NCI-H2029 (cell line): ENCODE measurements at places on chromosomes 3 and 15.

DNA sequence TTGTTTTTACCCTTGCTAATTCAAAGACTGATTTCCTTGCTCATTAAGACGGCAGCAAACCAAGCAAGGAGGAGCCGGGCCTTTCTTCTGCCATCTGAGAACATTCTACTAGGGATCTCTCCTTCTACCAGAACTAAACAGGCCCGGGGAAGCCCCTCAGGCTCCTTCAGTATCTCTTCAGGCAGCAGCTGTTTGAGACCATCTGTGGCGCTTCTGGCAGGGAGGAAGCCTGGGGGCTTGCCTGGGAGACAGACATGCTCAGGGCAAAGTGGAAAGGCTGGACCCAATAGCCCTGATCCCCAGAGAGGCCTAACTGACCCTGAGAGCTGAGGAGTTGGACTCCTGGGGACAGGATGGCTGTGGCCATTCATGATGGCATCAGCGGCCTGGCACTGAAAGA is 67.9 kb downstream of the FEM1B start:
- DNase-seq, result no peak

DNA sequence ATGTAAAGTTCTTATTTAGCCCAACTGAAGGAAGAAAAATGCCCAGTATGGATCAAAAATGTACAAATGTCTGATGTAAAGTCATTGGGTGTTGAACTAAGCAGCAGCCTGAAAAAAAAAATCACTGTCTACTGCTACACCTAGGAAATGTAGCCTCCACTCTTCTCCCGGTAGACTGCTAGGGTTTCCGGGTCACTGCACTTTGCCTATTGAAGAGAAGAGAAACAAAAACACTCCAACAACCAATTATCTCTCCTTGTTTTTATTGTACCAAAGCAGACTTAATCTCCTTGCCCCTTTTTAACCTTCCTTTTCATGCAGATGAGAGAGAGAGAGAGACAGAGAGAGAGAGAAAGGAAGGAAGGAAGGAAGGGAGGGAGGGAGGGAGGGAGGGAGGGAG is 140.2 kb upstream of the SETMAR start:
- DNase-seq, result no peak

DNA sequence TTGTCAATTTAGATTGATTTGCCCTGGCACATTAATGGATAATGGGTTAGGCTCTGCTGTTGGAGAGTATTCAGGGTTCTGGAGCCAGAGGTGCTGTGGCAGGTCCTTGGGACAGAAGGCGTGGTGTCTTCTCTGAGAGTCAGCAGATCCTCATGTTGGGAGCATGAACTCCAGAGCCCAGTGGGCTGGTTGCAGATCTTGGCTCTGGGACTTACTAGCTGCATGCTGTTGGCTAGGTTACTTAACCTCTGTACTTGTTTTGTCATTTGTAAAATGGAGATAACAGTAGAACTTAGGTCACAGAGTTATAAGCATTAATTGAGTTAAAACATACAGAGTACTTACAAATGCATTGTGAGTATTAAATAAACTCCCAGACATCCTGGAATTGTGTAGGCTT is 77.6 kb downstream of the CCK start:
- no peak for DNase-seq

GRCh38 chr3:186496016-186496415 is 48.2 kb downstream of the CRYGS start:
- no peak for DNase-seq

GRCh38 chr15:76201536-76202255 is 109.6 kb downstream of the ETFA start:
- DNase-seq, result no peak

- no peak for DNase-seq
These were observed 4.1 kb downstream of the TF start for GRCh38 chr3:133750259-133750656.

DNA sequence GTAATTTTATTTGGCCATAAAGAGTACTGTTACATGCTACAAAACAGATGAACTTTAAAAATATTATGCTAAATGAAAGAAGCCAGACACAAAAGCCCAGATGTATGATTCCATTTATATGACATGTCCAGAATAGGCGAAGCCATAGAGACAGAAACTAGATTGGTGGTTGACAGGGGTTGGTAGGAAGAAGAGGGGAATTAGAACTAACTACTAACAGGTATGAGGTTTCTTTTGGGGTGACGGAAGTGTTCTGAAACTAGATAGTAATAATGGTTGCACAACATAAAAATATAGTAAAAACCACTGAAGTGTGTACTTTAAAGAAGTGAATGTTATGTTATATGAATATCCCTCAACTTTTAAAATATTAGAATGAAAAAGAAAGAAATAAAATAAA is 66.1 kb downstream of the GBE1 start:
- DNase-seq, result no peak

DNA sequence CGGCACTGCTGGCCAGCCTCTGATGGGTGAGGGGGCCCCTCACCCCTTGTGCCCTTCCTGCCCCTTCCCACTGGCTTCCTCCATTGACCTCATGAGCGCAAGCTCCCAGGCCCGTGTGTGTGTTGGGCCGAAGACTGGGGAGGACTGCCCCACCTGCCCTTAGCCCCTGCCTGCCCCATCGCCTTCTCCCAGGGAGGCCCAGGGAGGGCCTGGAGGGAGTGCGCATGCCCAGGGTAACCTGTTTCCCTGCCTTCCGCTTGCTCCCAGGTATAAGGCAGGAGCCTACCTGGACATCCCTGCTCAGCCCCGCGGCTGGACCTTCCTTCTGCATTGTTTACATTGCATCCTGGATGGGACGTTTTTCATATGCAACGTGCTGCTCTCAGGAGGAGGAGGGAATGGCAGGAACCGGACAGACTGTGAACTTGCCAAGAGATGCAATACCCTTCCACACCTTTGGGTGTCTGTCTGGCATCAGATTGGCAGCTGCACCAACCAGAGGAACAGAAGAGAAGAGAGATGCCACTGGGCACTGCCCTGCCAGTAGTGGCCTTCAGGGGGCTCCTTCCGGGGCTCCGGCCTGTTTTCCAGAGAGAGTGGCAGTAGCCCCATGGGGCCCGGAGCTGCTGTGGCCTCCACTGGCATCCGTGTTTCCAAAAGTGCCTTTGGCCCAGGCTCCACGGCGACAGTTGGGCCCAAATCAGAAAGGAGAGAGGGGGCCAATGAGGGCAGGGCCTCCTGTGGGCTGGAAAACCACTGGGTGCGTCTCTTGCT is 8.8 kb downstream of the DLL4 start:
- DNase-seq, result no peak

DNA sequence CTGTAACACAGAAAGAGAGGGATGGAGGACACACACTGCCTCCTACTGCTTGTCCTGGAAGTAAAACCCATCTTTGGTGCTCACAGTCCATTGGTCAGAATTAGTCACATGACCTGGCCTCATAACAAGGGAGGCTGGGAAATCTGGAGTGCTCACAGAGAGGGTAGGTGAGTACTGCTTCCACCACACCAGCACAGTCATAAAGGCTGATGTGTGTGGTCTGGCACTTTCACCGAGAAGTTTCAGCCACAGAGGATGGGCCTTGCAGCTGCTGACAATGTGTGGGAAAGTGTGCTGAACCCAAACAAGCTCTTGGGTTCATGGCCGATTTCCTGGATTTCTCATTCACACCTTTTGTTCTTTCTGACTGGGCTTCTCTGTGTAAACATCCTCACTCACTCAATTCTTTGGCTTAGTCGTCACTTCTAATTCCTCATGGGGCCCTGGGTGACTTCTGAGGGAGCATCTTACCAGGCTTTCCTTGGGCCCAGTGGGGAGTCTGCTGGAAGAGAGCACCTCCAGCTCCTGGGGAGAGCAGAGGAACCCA is 100.7 kb downstream of the ASB7 start:
- no peak for DNase-seq

GRCh38 chr3:185935465-185936272 is 2.1 kb downstream of the TRA2B start:
- DNase-seq, result no peak

- no peak for DNase-seq
These were observed 16.0 kb upstream of the PCOLCE2 start for GRCh38 chr3:142904639-142905436.

- DNase-seq, result peak; percentile 71
These were observed 93.0 kb upstream of the LPP start for GRCh38 chr3:188060840-188061544.

DNA sequence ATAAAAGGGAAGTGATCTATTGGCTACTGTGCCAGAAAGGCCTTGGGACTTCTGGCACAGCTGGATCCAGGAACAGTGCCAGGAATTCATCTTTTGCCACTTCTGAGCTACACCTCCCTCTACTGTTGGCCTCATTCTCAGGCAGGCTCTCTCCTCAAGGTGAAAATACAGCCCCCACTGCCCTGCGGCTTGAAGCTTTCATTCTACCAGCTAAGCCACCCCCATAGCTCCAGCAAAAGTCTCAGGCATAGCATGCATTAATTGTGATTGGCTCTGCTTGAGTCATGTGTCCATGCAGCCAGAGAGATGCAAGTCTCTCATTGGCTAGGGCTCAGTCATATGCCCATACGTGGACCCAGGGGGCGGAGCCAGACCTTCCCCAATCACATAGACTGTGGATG is 142.4 kb downstream of the TPRA1 start:
- peak; percentile 71 for DNase-seq

DNA sequence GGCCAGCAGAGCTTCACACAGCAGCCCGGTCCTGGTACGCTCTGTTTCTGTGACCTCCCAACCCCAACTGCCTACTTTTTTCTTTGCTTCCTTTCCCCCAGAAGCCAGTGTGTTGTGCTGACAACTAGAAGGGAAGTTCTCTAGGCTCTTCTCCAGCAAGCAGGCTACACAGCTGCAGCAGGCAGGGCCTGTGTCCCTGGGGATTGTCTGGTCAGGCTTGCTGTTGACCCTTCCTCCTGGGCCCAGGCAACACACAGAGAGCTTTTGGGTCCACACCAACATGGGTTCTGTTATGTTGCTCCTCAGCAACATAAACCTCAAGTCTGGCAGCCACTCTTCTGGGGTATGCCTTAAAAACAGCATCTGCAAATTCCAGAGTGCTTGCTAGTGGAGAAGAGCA is 36.2 kb upstream of the TSPAN3 start:
- DNase-seq, result no peak

DNA sequence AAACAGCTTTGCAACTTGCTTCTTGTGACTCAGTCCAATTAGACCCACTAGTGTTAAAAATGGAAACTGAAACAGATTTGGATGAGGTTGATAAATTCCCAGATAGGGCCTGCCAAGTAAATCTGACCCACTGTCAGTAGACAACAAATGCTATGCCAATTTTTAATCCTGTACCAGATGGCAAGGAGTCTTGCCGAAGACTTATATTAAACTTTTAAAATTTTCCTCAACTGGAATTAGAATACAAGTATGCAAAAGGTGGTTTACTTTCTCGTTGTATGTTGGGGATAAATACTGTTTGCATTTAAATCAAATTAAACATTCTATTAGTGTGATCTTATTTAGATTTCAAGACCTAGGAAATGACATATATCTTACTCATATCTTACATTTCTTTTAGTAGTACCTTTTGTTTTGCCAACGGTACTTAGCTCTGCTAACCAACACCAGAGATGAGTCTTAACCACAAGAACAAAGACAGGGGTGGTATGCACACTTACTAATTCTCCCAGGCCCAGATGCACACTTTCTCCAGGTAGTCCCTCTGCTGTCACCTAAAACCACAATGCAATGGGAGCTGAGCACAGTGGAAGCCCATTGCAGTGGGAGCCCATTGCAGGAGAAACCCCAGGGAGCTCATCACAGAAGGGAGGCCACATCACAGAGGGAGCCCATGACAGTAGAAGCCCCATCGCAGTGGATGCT is 77.8 kb downstream of the WWTR1 start:
- DNase-seq, result no peak

DNA sequence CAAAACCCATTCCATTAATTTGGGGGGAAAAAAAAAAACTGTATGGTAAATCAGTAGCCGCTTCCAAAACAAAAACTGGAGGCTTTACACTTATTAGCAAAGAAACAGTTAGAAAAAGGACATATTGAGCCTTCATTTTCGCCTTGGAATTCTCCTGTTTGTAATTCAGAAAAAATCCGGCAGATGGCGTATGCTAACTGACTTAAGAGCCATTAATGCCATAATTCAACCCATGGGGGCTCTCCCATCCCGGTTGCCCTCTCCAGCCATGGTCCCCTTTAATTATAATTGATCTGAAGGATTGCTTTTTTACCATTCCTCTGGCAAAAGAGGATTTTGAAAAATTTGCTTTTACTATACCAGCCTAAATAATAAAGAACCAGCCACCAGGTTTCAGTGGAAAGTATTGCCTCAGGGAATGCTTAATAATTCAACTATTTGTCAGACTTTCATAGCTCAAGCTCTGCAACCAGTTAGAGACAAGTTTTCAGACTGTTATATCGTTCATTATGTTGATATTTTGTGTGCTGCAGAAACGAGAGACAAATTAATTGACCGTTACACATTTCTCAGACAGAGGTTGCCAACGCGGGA is 9.4 kb upstream of the RPL24 start:
- no peak for DNase-seq

DNA sequence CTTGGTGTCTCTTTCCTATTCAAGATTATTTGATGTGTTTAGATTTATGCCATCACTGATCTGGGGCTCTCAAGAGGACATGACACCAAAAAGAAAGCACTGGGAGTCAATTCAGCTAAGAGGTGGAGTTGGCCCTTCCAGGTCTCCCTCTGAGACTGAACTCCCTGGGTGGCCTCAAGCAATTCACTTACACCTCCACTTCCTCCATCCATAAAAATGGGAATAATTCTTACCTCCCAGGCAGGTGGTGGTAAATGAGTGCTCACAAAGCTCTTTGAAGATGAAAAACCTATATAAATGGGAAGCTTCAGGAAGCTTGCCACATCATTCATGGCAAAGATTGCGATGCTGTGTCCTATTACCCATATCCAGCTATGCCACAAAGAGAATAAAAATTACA is 59.2 kb upstream of the ICE2 start:
- DNase-seq, result no peak

DNA sequence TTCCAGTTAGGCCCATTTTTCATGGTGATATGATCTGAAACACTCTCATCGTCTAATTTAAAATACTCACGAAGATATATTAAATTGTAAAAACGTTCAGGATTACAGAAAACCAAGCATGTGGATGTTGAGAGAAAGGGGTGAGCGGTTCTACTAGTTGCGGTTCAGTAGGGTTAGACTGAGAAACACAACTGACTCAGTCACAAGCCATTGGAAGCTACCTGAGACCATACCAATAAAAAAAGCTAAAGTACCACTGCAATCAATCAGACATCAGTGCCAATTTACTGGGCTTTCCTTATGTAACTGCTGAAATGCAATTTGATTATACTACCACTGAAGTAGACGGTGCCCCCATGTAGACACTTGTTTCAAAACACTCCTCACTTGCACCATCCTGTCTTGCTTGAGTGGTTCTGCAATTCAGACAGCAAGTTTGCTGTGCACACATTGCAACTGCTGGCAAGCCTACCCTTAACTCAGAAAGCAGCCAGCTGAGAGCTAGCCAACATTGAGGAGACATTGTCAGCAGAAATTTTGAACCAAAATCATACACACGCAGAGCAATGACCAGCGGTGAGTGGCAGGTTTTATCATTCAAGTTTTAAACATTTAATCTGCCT is 368.7 kb upstream of the ARHGEF26 start:
- DNase-seq, result peak; percentile 33
